H7 (cell line): ENCODE measurements at places on chromosomes 3 and 15.

DNA sequence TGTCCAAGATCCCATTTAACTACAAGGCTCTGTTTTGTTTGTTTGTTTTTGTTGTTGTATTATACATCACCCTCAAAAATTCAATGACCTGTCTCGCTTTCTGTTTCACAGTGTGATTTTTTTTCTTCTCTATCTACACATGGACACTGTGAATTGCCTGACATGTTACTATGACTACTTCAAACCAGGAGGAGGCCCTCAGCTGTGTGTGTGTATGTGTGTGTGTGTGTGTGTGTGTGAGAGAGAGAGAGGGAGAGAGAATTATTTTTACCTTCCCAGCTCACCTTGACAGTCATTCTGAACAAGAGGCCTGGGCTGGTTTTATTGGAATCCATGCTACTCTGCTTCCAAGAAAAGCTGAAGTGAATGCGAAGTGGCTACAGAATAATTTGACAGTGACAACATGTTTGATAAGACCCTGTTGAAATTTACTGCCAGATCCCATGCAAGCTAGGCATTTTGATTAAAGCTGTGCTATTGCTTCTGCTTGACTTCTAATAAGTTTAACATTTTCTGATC lies 841.4 kb downstream of the NSUN3 start:
- no peak for DNase-seq

DNA sequence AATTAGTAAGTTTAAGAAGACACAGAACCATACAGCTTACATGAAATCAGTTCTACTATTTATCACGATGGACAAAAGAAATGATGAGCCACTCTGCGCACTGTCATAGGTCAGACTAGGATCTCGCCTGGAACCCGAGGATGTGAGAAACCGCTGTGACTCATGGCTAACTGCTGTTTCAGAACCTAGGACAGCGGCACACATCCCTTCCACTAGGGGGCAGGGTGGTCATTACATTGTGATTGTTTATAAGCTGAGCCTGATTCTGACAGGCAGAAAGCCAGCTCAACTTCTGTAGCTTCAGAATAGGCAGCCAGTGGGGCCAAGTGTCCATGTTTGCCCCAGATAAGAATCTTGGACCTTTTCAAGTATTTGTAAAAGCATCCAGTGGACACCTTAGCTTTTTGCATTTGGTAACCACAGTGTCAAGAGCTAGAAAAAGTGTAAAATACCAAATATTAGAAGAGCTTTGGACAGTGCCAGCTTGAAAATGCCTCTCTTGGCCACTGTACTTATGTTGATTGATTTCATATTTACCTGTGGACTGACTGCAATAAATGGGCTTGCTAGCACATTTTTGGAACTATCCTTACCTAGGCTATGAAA lies 115.8 kb downstream of the KBTBD8 start:
- peak; percentile 33 for DNase-seq

DNA sequence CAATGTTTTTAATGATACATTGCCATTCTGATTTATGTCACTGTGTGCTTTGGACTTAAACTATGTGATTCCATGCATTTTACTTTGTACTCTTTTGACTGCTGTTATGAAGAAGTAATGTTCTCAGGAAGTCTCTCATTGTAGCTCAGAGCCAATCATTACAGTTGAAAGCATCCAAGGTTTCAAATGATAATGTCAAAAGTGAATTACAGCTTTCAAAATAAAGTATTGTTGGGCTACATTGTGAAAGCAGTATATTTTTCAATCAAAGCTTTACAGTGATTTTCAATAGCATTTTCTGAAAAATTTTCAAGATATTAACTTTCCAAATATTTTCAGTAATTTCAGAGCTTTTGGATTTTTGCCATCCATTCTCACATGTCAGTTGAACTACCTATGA lies 243.6 kb downstream of the ZIC4 start:
- DNase-seq: no peak

GRCh38 chr3:5016211-5017161 lies 37.2 kb downstream of the BHLHE40 start:
- DNase-seq: no peak

GRCh38 chr3:139935016-139935865 lies at the start of gene CLSTN2:
TSS of gene CLSTN2 (plus strand) at chr3:139935185.
- peak; percentile 92 for DNase-seq

- no peak for DNase-seq
Measured at GRCh38 chr15:94610485-94610884, 379.1 kb downstream of the MCTP2 start.

- DNase-seq: no peak
Measured at GRCh38 chr3:178907081-178907480, 164.5 kb downstream of the ZMAT3 start.

GRCh38 chr3:113242096-113242581 lies 30.8 kb downstream of the BOC start:
- no peak for DNase-seq

DNA sequence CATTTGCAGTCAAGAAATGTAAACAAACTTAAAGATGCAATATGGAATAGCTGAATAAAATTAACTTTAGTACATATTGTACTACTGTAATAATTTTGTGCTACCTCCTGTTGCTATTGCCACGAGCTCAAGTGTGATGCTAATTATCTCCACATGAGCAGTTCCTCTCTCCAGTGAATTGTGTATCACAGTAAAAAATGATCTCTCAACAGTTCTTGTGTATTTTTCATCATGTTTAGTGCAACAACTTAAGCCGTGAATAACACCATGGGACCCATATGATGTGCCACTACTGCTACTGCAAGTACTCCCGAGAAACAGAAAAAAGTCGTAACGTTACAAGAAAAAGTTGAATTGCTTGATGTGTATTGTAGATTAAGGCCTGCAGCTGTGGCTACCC lies 12.4 kb downstream of the RIOX2 start:
- no peak for DNase-seq

- DNase-seq: no peak
Measured at GRCh38 chr3:10523561-10523960, 18.2 kb upstream of the ATP2B2 start.

- no peak for DNase-seq
Measured at GRCh38 chr3:149871855-149872254, 58.8 kb downstream of the RNF13 start.

GRCh38 chr3:69665026-69665737 lies 74.1 kb upstream of the MITF start:
- no peak for DNase-seq

- DNase-seq: peak; percentile 56
Measured at GRCh38 chr15:81294516-81294880, 29.4 kb downstream of the STARD5 start.

GRCh38 chr15:31974855-31975829 lies 55.2 kb upstream of the CHRNA7 start:
- DNase-seq: peak; percentile 87

GRCh38 chr3:140756240-140757016 lies 78.6 kb downstream of the TRIM42 start:
- no peak for DNase-seq

DNA sequence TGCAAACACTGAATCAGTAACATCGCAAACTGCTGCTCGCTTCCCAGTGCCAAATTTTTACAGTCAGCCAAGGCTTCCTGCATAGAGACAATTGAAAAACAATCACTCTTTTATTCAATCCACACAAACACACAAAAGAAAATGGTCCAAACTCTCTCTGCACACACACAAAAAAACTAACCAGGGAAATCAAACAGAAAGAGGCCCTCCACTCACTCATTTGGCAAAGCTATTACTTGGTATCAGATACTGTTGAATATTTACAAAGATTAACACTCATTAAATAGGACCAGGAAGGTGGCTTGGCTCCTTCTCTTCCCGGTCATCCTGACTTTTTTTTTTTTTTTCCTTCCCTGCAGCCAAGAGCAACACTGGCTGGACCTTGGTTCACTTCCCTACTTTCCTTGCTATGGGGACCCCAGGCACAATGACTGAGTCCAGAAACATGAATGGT lies 62.4 kb upstream of the SPATA12 start:
- DNase-seq: no peak

GRCh38 chr15:79853492-79854328 lies 43.1 kb downstream of the MTHFS start:
- peak; percentile 60 for DNase-seq

DNA sequence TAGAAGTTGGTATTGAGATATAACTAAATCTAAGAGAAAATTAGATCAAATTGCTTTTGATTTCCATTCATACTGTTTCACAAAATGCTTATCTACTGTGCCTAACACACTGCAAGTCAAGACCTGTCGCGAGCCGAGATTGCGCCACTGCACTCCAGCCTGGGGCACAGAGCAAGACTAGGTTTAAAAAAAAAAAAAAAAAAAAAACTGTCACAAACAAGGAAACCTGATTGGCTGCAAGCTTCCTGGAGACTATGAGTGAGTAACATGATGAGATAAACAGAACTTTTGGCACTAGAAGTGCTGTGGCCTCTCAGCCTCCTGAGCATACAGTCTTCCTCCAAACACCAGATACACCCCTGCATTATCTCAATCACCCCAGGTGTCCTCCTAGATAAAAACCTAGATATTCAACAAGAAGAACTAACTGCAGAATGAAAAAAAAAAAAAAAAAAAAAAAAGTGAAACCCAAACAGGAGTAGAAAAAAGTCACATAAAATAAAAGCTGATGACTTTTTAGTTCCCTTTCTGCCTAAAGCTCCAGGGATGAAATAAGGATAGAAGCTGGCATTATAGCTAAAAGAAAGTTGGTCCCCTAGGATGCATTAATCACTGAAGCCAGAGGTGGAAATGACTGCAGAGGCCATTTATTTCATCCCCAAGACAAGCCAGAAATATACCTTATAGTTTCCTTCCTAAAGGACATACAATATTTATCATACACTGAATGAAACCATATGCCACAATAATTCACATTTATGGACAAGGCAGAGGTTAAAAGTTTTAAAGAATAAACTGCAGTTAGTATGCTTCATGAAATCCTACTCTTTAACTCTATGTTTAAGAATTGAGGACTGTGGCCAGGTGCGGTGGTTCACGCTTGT lies 82.4 kb downstream of the P3H2 start:
- DNase-seq: no peak

GRCh38 chr15:80123034-80123433 lies 29.8 kb upstream of the FAH start:
- DNase-seq: no peak

- no peak for DNase-seq
Measured at GRCh38 chr3:29436612-29437323, 155.9 kb downstream of the RBMS3 start.

GRCh38 chr3:50442945-50443579 lies 60.4 kb downstream of the CACNA2D2 start:
- no peak for DNase-seq

- DNase-seq: no peak
Measured at GRCh38 chr3:117722856-117723255, 1013.3 kb downstream of the TUSC7 start.

DNA sequence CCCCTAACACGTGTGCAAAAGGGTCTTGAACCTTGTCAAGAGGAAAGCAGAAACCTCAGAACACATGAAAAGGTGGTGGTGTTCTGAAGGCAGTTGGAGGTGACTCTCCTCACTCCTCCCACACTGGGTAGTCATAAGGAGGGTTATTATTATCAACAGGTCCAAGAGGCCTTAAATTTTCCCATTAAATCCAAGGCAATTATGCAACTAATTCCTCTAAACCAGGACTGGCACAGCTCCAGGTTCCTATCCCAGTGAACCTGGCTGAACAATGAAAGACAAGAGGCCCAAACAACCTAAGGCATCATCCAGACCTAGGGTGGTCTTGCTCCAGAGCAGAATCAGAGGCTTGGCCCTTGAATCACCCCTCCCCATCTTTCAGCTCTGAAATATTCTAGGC lies 15.0 kb downstream of the MYLK start:
- no peak for DNase-seq

GRCh38 chr3:177119829-177120228 lies 77.5 kb downstream of the TBL1XR1 start:
- DNase-seq: no peak

- DNase-seq: no peak
Measured at GRCh38 chr15:72820278-72820677, 36.7 kb upstream of the ADPGK start.

DNA sequence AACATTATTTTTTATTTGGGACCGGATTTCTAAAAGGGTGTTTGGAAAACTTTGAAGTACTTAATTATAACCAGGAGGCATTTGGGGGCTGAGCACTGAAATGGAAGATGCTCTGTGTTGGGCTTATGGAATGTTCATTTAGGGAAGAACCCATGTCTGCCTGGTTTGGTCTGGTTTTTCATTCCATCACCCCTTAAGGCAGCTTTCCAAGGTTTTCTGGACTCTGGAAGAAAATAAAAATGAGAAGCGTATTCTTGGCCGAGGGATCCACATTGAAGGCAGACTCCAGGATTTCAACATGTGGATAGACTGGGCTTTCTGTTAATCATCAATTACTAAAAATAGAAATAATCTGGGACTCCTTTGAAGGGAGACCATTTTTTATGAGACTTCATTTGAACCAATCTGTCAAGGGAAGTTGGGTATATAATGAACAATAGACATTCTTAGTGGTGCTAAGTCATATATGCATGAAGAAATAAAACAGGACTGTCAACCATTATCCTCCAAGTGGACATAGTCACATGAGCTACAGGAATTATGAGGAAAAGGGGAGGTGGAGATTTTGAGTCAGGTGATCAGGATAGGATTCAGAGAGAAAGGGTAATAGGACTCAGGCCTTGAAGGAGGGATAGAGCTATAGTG lies 270.5 kb upstream of the ADAMTS9 start:
- no peak for DNase-seq

- no peak for DNase-seq
Measured at GRCh38 chr3:190036631-190037030, 84.1 kb downstream of the P3H2 start.

DNA sequence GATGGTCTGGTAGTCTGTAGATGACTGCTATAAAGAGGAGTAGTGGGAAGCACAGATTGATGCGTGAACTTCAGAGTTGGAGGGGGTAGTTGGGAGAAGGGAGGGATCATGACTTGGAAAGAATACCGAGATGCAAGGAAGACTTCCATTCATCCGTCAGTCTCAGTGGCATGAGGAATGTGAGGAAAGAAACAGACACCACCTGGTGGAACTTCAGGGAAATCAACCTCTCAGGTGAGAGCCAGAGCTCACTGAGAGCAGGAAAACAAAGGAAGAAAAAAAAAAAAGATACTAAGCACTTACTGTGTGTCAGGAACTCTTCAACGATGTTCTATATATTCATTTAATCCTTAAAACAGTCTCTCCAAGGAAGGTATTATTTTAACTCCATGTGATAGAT lies 172.4 kb downstream of the OXSM start:
- peak; percentile 28 for DNase-seq

- DNase-seq: peak; percentile 37
Measured at GRCh38 chr3:14793126-14793857, 25.5 kb upstream of the FGD5 start.
